ENCODE measurements at places on chromosomes 12 and 14. TPM values are rescaled to one million over a fixed set of nuclear protein-coding genes. Genes with fewer than 3 reads are reported as not detected.

Gene GPX2
- total RNA-seq: 0.20 TPM

Gene LBHD2
- total RNA-seq: not detected

Gene RNASE4
- total RNA-seq: 31.1 TPM

Gene KIF21A
- 37.5 TPM for total RNA-seq

All from skin of body (tissue), 3 donors.